Stimulated activated CD8-positive, alpha-beta memory T cell treated with anti-CD3 and anti-CD28 coated beads, Interleukin-12 subunit alpha, Interleukin-12 subunit beta, amount 100 ng/mL, for 4 hours (primary cell): ENCODE measurements at places on chromosomes 3 and 15.

- DNase-seq = no peak
These were observed 90.4 kb downstream of the NAALADL2 start for GRCh38 chr3:174949523-174949922.

DNA sequence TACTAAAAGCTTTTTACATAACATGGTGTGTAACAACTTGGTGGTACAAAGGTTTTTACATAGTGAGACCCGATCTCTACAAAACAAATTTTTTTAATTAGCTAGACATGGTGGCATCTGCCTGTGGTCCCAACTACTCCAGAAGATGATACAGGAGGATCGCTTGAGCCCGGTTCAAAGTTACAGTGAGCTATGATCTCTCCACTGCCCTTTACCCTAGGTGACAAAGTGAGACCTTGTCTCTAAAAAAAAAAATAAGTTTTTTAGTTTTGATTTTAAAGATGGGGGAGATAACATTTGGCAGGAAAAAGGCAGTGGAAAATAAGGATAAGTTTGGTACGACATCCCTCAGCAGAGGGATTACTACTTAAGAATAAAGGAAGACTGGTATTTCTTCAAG lies 5.9 kb downstream of the FAM162A start:
- DNase-seq = no peak

DNA sequence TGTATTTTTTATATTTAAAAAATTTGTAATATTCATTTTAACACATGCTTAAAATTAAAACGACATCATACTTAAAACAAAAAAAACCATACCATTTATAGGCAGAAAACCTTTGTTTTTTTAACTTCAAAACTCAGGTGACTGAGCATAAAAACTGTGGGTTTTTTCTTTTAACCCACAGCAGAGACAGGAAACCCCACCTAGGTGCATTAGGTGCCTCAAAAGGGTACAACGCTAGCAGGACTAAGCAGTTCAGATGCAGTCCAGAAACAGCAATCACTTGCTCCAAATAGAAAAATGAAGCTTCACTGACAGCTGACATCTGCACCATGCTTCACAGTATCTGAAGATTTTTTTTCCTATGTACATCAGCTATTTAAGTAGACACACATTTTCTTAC lies 52.3 kb downstream of the GLB1 start:
- DNase-seq = no peak

DNA sequence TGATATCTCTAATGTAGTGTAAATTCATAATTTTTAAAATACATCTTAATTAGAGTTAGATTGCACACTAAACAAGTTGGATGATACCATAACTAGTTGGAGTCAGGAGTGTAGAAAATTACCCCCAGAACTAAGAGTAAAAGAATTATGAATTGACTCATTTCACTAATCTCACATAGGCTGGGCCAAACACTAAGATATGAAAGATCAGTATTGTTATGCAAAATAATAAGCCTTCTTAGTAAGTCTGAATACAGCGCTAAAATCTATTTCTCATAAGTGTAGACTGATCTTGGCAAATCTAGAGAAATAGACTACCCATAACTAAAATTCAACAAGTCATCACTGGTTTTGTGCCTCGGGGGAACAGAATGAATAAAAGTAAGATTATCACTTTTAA lies 979.0 kb downstream of the ROBO1 start:
- no peak for DNase-seq

DNA sequence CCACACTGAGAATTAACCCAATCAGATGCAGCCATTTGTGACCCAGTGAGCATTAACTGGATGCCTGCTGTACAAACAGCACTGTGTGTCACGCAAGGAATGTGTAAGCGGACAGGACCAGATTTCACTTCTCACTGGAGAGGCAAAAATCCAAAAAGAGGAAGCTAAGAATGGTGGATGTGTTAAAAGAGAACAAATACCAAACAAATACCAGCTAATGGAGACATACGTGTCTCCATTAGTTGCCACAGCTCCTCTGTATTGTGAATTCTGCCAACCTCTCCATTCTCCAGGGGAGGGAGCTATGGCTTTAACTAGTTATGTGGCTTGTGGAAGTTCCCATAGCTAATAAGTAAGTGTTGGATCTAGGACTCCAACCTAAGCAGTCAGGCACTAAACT lies 2.6 kb downstream of the LTF start:
- DNase-seq = no peak

DNA sequence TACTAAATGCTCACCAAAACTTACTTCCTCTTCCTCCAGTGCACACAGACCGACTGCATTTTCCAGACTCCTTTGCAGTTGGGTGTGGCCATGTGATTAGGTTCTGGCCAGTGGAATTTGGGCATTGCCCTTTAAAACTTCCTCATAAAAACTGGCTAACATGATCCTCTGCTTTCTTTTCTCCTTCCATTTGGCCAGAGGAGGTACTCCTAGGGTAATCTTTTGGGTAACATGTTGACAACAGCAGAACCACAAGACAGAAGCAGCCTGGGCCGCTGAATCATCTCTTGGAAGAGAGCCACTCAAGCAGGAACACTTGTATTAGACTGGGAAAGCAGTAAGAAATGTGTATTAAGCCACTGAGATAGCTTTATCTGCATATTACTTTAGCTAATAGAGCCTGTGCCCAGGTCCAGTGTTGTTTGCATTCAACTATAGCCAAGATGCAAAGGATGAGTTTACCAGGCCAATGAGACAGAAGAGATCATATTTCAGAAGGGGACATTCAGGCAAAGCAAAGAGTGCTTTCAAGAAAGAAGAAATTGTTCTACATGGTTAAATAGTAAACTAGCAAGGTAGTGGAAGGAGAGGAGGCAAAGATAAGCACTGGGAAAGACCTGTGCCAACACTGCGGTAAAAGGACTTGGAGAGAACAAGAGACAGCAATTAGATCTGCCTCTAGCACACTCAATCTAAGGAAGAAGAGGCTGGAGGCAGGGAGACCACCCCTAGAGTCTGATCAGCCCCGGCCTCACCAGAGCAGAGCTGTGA lies 79.8 kb downstream of the PLCH1 start:
- no peak for DNase-seq

- DNase-seq = no peak
These were observed 18.0 kb downstream of the ZDHHC19 start for GRCh38 chr3:196193133-196193735.

GRCh38 chr15:75989045-75989444 lies 23.2 kb downstream of the NRG4 start:
- DNase-seq = no peak

- no peak for DNase-seq
These were observed 32.4 kb downstream of the TJP1 start for GRCh38 chr15:29789871-29790270.

DNA sequence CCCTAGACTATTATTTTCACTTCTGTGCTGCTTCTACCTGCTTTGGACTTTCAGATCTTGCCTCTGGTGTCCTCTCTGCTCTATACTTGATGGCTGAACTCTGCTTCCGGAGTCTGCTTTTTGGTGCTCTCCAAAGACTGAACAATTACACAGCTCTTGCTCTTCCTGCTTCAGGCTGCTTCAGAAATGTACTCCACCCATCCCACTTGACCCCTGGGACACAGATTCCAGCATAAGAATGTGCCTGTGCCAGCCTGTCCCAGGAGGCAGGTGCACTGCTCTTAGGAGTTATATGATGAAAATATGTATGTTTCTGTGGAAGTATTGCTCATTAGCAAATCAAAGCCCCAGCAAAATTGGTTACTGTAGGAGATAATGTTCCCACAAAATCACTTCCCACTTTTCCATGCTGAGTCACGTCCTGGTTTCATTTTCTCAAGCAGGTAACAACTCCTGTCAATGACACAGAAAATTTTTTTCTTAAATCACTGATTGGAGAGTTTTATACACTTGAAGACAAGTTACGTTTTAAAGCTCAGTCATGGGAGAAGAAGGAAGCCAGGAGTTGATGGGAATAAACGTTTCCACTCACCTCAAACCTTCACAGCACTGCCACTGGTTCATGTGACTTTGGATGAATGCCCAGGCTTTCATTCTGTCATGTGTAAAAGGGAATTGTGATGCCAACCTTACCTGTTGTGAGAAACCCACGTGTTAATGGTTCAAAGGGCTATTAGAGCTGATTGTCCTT lies 239.4 kb upstream of the ZPLD1 start:
- no peak for DNase-seq

DNA sequence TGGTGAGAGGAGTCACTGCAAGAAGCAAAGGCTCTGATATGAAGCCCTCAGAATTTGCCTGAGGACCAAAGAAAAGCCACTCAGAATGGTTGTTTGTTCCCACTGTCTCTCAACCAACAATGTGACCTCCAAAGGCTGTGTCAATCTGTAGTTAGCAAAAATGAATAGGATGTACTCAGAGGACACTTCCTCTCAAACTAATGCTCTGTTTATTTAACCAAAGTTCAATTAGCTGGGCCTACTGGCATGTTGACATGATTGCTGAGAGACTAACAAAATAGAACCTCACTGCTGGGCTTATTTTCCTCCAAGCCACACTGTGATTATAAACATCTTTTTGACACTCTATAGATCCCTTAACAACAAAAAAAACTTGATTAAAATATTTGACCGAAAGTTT lies 522.5 kb downstream of the OCA2 start:
- DNase-seq = no peak

DNA sequence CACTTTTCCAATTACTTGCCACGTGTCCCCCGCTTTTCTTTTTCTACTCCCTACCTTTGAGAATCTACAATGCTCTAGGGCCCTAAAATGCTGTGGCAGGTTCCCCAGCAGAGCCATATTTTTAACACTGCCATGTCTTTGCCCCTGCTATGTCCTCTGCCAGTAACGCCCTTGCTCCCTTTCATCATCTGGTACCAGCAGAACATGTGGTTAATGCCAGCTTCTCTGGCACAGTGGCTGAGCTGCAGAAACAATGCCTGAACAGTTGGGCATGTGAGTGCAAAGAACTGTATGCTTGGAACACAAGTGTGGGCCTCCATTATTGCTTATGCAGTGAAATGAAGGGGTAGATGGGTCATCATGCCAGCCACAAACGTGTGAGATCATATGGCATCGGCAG lies 287.6 kb downstream of the NEK10 start:
- DNase-seq = no peak

GRCh38 chr3:186414735-186415419 lies 52.8 kb upstream of the DGKG start:
- no peak for DNase-seq

- no peak for DNase-seq
These were observed 216.0 kb upstream of the MCTP2 start for GRCh38 chr15:94015324-94015723.

DNA sequence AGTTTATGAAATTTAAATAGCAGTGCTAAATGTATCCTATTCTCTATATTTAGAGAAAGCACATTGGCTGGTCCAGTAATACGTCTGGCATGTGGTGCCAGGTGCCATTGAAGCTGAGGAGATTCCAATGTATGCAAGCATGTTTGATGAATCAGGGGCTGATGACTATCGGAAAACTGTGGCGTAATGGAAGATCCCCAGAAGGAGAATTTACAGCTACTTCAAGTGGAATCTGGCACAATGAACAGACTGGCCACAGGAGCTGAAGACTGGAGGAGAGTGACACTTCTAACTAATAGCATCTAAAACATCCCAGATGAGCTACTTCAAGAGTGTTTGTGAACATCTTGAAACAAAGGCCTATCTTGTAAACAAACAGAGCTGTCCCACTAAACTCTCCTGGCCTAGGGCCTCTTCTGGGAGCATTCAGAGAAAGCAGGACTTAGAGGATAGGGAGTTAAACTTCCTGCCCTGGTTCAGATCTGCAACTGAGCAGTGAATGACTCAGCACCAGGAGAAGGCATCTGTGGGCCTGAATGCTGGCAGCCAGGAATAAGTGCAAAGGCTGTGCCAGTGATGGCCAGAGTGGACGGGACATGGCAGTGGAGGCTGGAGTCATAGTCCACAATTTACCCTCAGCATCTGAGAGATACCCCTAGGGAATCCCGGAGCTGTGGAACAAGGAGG lies 15.2 kb upstream of the ACTC1 start:
- no peak for DNase-seq
